Stimulated activated CD8-positive, alpha-beta memory T cell treated with anti-CD3 and anti-CD28 coated beads, Interleukin-12 subunit alpha, Interleukin-12 subunit beta, amount 100 ng/mL, for 4 hours (primary cell): ENCODE measurements at places on chromosomes 11 and 22.

DNA sequence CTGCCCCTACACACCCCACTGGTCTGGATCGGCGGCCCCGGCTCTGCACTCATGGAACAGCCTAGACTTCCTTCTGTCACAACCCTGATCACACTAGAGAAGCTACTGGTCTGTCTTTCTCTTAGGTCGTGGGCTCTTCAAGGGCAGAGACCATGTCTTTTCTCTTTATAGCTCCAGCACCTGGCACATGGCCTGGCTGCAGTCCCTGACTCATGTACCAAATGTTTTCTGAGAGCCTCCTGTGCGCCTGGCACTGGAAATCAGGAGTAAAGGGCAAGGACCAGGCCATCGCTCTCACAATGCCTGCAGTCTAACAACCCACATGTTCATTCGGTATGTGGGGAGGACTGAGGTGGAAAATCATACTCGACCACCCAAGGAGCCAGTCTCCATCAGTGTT, 7.5 kb downstream of the ASCC2 start:
- no peak for DNase-seq

DNA sequence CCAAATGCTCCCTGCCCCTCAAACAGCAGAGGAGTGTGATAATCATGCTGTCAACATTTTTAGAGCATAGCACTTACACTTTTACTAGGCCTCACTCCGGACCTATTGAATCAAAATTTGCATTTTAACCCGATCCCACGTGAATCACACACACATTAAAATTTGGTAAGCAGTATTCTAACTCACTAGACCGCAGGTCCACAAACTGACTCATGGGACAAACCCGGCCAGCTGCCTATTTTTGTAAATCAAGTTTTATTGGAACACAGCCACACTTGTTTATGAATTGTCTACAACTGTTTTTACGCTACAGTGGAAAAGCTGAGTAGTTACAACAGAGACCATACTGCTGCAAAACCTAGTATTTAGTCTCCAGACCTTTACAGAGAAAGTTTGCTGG, 43.3 kb downstream of the SNX19 start:
- no peak for DNase-seq

DNA sequence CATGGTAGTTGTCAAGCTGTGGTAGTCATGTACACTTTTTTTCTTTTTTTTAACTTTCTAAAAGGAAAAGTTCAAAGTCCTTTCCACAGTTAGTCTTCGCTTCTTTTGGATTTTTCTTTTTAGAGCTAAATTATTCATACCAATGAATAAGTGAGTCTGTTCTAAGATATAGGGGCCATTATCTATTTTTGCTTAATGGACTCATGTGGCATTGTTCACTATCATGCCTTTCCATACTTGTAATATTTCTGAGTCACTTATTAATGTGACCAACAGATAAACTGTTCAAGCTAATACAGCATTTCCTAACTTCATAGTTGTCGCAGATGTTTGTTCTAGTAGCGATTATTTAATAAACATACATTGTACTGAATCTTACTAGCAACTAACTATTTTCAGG, 8.0 kb upstream of the B3GNT6 start:
- no peak for DNase-seq

DNA sequence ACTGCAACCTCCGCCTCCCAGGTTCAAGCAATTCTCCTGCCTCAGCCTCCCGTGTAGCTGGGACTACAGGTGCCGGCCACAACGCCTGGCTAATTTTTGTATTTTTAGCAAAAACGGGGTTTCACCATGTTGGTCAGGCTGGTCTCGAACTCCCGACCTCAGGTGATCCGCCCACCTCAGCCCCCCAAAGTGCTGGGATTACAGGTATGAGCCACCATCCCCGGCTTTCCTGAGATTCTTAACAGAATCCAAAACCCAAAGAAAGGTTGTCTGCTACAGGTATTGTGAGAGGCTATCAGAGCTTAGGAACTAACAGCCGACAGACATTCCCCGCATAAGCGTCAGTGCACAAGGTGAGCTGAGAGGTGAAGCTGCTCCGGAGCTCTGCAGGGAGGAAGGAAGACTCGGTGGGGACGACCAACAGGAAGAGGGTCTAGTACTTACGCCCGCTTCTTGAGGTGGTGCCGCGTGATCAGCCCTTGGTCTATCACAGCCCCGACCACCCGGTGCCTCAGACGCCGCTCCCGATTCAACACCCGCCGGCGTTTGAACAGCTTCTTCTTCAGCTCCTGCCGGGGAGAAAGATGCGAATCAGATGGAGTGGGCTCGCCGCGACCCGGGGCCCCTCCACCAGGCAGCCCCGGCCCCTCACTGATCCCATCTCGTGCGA, 470 bp downstream of the C11orf98 start:
- DNase-seq = no peak

DNA sequence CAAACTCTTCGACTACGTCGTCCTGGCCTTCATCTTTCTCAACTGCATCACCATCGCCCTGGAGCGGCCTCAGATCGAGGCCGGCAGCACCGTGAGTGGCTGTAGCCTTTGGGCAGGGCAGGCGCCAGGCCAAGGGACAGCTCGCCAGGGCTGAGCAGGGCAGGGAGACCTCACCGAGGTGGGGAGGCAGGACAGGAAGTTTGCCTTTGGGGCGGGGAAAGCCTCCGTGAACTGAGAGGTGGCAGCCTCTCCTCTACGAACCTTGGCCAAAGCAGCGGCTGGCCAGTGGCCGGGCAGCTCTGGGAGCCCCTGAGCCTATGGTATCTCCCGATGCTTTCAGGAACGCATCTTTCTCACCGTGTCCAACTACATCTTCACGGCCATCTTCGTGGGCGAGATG, 93.2 kb downstream of the CACNA1I start:
- no peak for DNase-seq

DNA sequence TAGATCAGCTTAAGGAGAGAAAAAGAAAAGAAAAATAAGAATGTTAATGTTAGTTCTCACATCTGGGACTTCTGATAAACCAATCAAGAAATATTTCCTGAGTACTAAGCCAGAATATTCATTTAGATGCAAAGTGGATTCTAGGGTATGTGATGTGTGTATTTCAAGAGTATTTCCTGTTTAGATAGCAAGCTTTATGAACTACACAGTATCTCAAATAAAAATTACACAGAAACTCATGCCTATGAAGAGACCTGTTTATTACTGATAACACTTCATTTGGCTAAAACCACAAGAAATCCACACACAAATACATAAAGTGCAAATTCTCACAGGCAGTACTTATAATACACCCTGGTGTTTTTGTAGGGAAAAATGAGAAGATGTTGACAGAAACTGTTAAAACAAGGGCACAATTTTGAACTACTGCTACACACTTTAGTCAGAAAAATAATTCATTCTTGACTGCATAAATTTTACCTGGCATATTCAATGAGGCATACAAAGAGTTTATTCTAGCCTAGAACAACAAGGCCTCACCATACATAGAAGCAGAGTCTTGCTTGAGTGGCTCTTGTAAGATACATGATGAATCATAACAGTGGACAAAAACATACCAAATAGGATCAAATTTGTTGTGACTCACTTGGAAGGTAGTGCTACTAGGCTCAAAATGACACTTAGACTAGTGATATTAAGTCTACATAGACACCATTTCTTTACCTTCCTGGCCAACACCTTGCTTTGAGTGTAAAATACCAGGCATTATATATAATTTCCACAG, 18.8 kb upstream of the P4HA3 start:
- DNase-seq = no peak

DNA sequence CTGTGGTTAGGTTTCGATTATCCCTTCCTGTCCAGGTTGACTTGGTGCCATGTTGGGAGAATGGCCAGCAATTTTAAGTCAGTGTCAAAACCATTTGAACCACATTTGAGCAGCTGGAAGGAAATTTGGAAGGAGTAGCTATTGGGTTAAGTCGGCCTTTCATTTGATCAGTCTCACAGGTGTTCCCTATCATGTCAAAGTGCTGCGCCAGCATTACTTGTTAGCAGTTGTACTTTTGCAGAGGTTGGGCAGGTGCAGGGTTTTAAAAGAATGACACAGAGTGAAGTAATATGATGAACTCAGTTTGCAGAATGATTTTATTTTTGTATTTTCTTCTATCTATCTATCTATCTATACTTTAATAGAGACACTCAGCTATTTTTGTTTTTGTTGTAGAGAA, 6.4 kb upstream of the TYMP start:
- no peak for DNase-seq

DNA sequence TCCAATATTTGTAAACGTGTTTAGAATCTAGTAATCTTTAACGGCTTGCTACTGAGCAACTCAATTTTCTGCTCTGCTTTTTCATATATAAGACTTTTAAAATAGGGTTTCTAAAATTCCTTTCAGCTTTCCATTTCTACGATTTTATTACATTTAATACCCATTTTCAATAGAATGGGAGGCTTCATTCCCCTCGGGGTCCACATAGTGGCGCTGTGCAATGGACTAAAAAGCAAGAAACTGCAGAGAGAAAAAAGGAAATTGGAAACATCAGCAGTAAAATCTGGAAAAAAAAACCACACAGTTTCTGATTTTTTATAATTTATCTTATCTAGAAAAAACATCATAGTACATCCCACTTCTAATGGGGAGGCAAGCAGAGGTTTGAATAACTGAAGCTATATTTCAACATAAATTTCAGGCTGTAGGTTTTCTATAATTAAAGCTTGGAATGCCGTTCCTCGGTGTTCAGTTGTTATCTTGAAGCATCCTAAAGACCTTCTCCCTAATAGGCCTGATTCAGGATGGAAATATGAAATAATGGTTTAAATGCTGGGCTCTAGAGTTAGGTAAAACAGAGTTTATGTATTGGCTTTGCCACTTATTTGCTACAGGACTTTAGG, 18.7 kb upstream of the JHY start:
- DNase-seq = no peak

DNA sequence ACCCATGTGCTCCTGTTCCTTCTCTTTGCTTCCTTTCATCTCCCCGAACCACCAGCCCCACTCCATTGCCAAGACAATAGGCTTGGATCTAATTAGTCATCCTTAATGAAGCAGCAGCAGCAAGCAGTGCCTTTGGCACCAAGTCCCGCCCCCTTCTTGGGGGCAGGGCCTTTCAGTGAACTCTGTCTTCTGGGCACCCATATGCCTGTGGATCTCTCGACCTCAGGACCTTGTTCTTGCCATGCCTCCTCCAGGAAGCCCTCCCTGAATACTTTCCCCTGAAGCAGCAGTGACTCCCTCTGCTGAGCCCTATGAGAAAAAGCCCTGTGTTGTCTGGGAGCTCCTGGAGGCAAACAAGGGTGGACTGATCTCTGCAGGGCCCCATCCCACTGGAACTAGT, 32.1 kb downstream of the ARHGEF17 start:
- DNase-seq = no peak

GRCh38 chr11:135004495-135004894, 592.5 kb upstream of the B3GAT1 start:
- DNase-seq = no peak
